ENCODE measurements at places on chromosomes 16 and 17. TPM values are rescaled to one million over a fixed set of nuclear protein-coding genes. Genes with fewer than 3 reads are reported as not detected.

ELMO3 gene
- 1.9 TPM for total RNA-seq

GRCh38 chr16:22004341-22004740 is 3.4 kb upstream of the PDZD9 start:
- H3K36me3 ChIP-seq, result no peaks in the 10 kb centered on the region
- no peak overlapping the region for H3K4me3 ChIP-seq
- peaks cover 30% of the 10 kb centered on the region for H3K4me1 ChIP-seq
- H3K27ac ChIP-seq, result no peak overlapping the region
- no peak for DNase-seq
- no peaks in the 10 kb centered on the region for H3K27me3 ChIP-seq

NLRC3 gene
- 51.5 TPM for total RNA-seq

- no peak overlapping the region for H3K4me3 ChIP-seq
- no peak for DNase-seq
- no peaks in the 10 kb centered on the region for H3K4me1 ChIP-seq
- H3K36me3 ChIP-seq, result no peaks in the 10 kb centered on the region
- H3K27ac ChIP-seq, result no peak overlapping the region
- peaks cover 16% of the 10 kb centered on the region for H3K27me3 ChIP-seq
Measured at GRCh38 chr17:66939461-66940114, 24.9 kb upstream of the CACNG4 start.

- H3K4me3 ChIP-seq, result no peak overlapping the region
- no peak for DNase-seq
- H3K27ac ChIP-seq, result no peak overlapping the region
- H3K36me3 ChIP-seq, result peaks cover 55% of the 10 kb centered on the region
Measured at GRCh38 chr16:68354816-68355215, 44.0 kb downstream of the PRMT7 start.

GRCh38 chr17:79955167-79955549 is 80.5 kb downstream of the TBC1D16 start:
- H3K36me3 ChIP-seq, result no peaks in the 10 kb centered on the region
- no peaks in the 10 kb centered on the region for H3K27me3 ChIP-seq
- no peak for DNase-seq
- no peak overlapping the region for H3K4me3 ChIP-seq

DNA sequence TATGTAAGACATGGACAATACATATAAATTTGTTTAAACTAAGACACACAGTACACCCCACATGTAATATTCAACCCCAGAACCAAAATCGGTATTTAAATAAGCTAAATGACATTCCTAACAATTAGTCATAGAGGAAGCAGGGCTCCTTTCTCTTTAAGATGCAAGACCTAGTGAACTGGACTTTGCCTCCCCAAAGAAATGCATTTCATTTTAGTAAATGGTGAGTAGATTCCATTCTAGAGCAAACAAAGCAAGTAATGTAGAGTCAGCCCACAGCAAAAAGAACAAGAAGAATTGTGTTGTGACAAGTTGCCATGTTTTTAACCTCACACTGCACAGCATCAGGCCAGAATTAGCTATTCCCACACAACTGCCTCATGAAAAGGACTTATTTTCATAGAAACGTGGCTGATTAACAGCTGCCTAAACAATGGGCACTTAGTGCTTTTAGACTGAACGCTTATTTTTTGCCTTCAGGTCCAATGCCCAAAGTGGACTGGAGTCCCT is 14.4 kb downstream of the DNAJC7 start:
- DNase-seq, result no peak
- H3K4me1 ChIP-seq, result peaks cover 7% of the 10 kb centered on the region
- no peak overlapping the region for H3K27ac ChIP-seq
- H3K36me3 ChIP-seq, result peaks cover 53% of the 10 kb centered on the region
- no peaks in the 10 kb centered on the region for H3K27me3 ChIP-seq
- H3K4me3 ChIP-seq, result no peak overlapping the region

ASIC2 gene
- not detected for total RNA-seq

FZD2 gene
- not detected for total RNA-seq

MT1H gene
- not detected for total RNA-seq

DNA sequence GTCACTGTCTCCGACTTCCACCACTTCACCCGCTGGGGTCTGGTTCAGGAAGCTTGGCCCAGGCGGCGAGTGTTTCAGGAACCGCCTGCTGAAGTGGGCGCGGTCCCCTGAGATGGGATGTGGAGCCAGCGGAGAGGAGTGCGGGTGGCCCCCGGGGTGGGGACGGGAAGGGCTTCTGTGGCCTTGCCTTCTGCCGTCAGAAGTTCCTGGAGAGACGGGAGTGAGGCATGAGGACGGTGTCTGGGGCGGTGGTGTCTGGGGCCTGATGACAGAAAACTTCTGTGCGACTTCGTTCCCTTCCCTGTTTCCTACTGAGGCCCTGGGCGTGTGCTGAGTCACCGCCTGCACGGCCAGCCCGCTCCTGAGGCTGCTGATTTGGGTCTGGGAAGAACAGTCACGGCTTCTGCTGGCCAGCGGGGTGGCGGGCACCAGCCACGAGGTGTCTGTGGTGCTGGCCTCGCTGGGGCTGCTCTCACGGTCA is 12.3 kb upstream of the NLRC3 start:
- no peak overlapping the region for H3K4me3 ChIP-seq
- peaks cover 8% of the 10 kb centered on the region for H3K36me3 ChIP-seq
- no peak overlapping the region for H3K27ac ChIP-seq
- no peaks in the 10 kb centered on the region for H3K4me1 ChIP-seq
- no peak for DNase-seq

GRCh38 chr17:22695228-22695619 is 1002.9 kb downstream of the KCNJ18 start:
- H3K27ac ChIP-seq, result no peak overlapping the region
- H3K36me3 ChIP-seq, result no peaks in the 10 kb centered on the region
- H3K4me1 ChIP-seq, result no peaks in the 10 kb centered on the region
- no peak for DNase-seq

PDE6G gene
- total RNA-seq, result 0.49 TPM

DNA sequence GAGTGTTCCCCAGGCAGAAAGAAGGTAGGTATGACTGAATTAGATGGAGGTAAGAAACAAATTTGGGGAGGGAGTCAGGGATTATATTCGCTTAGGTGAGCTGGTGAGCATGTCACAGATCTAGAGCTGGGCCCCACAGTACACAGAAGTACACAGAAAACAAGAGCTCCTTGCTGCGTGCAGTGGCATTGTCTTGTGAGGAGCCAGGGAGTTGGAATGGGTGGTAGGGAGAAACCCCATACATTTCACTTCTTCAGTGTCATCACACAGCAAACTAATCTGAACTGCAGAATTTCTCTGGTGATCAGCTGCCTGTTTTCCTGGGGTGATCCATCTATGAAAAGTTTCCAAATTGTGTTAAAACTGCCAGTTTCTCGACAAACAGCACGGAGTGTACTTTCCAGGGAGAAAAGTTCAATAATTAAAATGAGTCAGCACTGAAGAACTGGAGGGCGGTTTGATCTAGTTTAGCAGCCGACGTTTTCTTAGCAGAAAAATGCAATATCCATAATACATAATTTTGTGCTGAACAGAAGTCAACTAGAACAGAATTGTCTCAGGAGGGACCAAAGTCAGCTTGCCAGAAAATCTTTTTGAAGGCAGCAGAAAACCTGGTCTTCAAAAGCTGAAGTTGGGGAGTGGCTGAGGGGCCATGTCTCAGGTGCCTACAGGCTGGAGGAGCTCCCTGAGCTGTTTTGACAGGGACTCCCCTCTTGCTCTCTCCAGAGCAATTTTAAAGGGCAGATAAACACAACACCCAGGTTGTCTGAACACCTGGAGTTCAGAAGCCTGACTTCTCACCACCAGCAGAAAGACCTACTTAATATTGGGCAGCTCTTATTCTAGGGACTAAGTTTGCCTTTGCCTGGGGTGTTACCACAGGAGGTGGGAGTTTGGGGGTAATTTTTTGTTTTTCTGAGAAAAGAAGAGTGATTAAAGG is 448.6 kb downstream of the CA10 start:
- no peak for DNase-seq
- H3K27ac ChIP-seq, result no peak overlapping the region
- H3K4me3 ChIP-seq, result no peak overlapping the region
- H3K4me1 ChIP-seq, result no peaks in the 10 kb centered on the region

DNA sequence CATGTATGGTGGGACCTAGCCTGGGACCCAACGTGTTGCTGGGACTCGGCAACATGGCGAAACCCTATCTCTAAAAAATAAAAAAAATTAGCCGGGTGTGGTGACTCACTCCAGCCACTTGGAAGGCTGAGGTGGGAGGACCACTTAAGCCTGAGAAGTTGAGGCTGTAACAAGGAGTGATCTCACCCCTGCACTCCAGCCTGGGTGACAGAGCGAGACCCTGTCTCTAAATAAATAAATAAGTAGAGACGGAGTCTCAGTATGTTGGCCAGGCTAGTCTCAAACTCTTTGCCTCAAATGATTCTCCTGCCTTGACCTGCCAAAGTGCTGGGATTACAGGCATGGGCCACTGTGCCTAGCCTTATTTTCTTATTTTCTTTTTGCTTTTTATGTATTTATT is 10.1 kb upstream of the CNP start:
- no peak overlapping the region for H3K27ac ChIP-seq
- no peak for DNase-seq
- no peaks in the 10 kb centered on the region for H3K4me1 ChIP-seq
- no peaks in the 10 kb centered on the region for H3K36me3 ChIP-seq
- H3K27me3 ChIP-seq, result no peaks in the 10 kb centered on the region

ZNF668 gene
- total RNA-seq, result 6.0 TPM

All from CD4-positive, alpha-beta T cell (primary cell).